ENCODE measurements at places on chromosomes 6 and 20. TPM values are rescaled to one million over a fixed set of nuclear protein-coding genes. Genes with fewer than 3 reads are reported as not detected.

Gene CYP21A2
- 2.3 TPM for total RNA-seq

Gene GPR6
- not detected for total RNA-seq

Gene FLRT3
- total RNA-seq: 127 TPM

Gene PERP
- total RNA-seq: 13.6 TPM

Gene PRICKLE4
- 15.6 TPM for total RNA-seq

Gene COL21A1
- 6.3 TPM for total RNA-seq

Gene PRSS35
- total RNA-seq: 1.4 TPM

Gene DLK2
- total RNA-seq: 1.9 TPM

Gene RXRB
- total RNA-seq: 48.0 TPM

- H3K4me3 ChIP-seq: no peak overlapping the region
These were observed 9.8 kb downstream of the FOXO3 start for GRCh38 chr6:108570517-108570916.

DNA sequence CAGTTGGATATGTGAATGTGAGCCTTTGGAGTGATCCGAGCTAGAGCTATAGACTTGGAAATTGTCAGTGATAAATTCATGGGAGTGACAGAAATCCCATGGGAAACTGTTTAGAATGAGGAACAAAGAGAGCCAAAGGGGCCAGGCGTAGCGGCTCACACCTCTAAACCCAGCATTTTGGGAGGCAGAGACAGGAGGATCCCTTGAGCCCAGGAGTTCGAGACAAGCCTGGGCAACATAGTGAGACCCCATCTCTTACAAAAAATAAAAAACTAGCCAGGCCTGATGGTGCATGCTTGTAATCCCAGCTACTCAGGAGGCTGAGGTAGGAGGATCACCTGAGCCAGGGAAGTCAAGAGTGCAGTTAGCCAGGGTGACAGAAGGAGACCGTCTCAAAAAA, 39.3 kb upstream of the SOX4 start:
- H3K4me3 ChIP-seq: no peak overlapping the region
- no peaks in the 10 kb centered on the region for H3K36me3 ChIP-seq
- H3K4me1 ChIP-seq: no peaks in the 10 kb centered on the region
- H3K27ac ChIP-seq: no peak overlapping the region
- no peaks in the 10 kb centered on the region for H3K27me3 ChIP-seq
- no peak for DNase-seq

GRCh38 chr20:2469991-2470422, 582 bp downstream of the SNRPB start:
- H3K4me3 ChIP-seq: peak overlapping the region; percentile 69
- H3K27me3 ChIP-seq: no peaks in the 10 kb centered on the region
- peak overlapping the region; percentile 94 for H3K27ac ChIP-seq
- H3K4me1 ChIP-seq: peaks cover 34% of the 10 kb centered on the region
- no peak for DNase-seq
- H3K36me3 ChIP-seq: peaks cover 14% of the 10 kb centered on the region

- peaks cover 4% of the 10 kb centered on the region for H3K4me1 ChIP-seq
- H3K36me3 ChIP-seq: no peaks in the 10 kb centered on the region
- no peak overlapping the region for H3K27ac ChIP-seq
- no peak overlapping the region for H3K4me3 ChIP-seq
These were observed 23.9 kb upstream of the ASF1A start for GRCh38 chr6:118869894-118870589.

- no peaks in the 10 kb centered on the region for H3K36me3 ChIP-seq
- H3K27ac ChIP-seq: no peak overlapping the region
- no peak for DNase-seq
These were observed 4.0 kb upstream of the FAM110A start for GRCh38 chr20:829551-829950.

GRCh38 chr20:37348792-37349516, 3.0 kb downstream of the SRC start:
- no peaks in the 10 kb centered on the region for H3K36me3 ChIP-seq
- no peak for DNase-seq
- no peak overlapping the region for H3K27ac ChIP-seq
- no peaks in the 10 kb centered on the region for H3K27me3 ChIP-seq
- H3K4me3 ChIP-seq: no peak overlapping the region

DNA sequence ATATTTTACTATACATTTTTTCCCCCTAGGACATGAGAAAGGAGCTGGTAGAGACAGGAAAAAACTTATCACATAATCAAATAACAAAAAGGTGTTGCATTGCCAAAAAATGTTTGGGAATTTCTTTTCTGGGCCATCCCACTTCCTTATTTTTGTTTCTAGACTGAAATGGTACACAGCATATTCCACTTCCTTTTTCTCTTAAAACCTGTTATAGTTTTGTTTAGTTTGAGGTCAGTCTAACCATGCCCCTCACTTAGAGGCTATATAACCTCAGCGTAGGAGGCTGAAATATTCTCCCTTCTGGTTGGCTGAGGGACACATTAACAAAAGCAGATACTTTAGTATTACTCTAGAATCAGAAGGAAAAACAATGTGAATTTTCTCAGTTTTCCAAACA, 323.9 kb downstream of the GJA1 start:
- no peaks in the 10 kb centered on the region for H3K36me3 ChIP-seq
- H3K27ac ChIP-seq: no peak overlapping the region
- H3K4me3 ChIP-seq: no peak overlapping the region
- DNase-seq: no peak
- no peaks in the 10 kb centered on the region for H3K27me3 ChIP-seq

DNA sequence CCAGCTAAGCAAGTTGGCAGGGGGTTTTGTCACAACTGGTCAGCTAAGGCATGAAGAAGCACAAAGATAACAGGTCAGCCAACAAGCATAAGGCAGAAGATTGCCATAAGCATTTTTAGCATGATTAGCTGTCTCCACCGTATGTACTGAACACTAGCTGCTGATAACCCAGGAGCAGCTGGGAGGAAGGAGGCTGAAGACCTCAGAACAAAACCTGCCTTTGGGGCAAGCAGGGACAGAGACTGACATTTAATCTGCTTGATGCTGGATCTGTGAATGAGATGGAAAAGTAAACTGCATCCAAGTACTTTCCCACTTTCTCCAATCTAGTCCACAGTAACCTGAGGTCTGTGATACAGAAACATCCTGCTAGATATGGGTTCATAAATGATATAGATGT, 353.0 kb upstream of the MAP3K7 start:
- H3K27me3 ChIP-seq: no peaks in the 10 kb centered on the region
- no peaks in the 10 kb centered on the region for H3K36me3 ChIP-seq
- H3K27ac ChIP-seq: no peak overlapping the region
- no peak for DNase-seq

- no peaks in the 10 kb centered on the region for H3K36me3 ChIP-seq
- DNase-seq: no peak
- H3K27ac ChIP-seq: no peak overlapping the region
- H3K4me3 ChIP-seq: no peak overlapping the region
These were observed 74.0 kb upstream of the EYA2 start for GRCh38 chr20:46820682-46821081.

GRCh38 chr6:156345700-156346099, 431.5 kb upstream of the ARID1B start:
- H3K36me3 ChIP-seq: no peaks in the 10 kb centered on the region
- H3K4me3 ChIP-seq: no peak overlapping the region
- no peaks in the 10 kb centered on the region for H3K27me3 ChIP-seq
- DNase-seq: no peak
- H3K27ac ChIP-seq: no peak overlapping the region

GRCh38 chr6:45757443-45758130, 258.1 kb downstream of the CLIC5 start:
- H3K27ac ChIP-seq: no peak overlapping the region
- H3K4me3 ChIP-seq: no peak overlapping the region
- no peaks in the 10 kb centered on the region for H3K4me1 ChIP-seq
- H3K36me3 ChIP-seq: no peaks in the 10 kb centered on the region
- DNase-seq: no peak
- no peaks in the 10 kb centered on the region for H3K27me3 ChIP-seq

DNA sequence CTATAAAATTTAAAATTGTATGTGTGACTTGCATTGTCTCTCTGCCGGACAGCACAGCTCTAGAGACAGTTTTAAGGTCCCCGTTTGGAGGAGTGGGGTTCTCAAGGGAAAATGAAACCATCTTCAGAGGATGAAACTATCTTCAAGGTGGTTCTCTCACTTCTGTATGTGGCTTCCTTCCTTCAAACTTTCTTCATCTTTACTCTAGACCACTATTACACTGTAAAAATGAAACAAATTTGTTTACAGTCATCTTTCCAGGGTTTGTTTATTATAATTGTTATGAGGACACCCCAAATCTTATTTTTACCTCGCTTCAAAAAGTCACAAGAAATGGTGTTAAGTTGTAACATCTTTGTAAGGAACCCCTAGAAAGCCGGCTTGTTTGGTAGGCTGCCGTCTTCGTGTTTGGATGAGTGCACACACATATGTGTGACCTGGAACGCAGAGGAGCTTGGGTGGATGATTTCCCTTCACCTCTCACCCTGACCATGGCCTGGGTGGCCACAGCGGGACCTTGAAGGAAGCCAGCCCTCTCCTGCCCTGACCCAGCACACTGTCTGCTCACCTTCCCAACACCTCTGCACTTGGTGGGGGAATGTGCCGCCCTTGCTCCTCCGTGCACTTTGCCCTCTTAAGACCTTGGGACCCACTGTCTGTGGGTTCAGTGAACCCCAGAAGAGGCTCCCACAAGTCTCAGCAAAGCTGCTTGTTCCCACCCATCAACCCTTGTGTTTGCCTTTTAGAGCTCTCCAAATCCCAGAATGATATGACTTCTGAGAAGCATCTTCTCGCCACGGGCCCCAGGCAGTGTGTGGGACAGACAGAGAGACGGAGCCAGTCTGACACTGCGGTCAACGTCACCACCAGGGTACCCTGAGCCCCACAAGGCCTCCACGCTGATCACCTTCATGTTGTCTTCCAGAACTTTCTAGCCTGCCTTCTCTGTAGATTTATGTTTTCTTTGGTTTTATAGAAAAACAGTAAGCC, 67.8 kb downstream of the SYTL3 start:
- H3K36me3 ChIP-seq: no peaks in the 10 kb centered on the region
- peaks cover 4% of the 10 kb centered on the region for H3K4me1 ChIP-seq
- DNase-seq: no peak
- H3K27me3 ChIP-seq: no peaks in the 10 kb centered on the region
- H3K4me3 ChIP-seq: no peak overlapping the region
- no peak overlapping the region for H3K27ac ChIP-seq

GRCh38 chr6:107435798-107436197, 23.6 kb downstream of the PDSS2 start:
- no peaks in the 10 kb centered on the region for H3K36me3 ChIP-seq
- H3K4me3 ChIP-seq: no peak overlapping the region
- no peak overlapping the region for H3K27ac ChIP-seq
- DNase-seq: no peak
- no peaks in the 10 kb centered on the region for H3K4me1 ChIP-seq

DNA sequence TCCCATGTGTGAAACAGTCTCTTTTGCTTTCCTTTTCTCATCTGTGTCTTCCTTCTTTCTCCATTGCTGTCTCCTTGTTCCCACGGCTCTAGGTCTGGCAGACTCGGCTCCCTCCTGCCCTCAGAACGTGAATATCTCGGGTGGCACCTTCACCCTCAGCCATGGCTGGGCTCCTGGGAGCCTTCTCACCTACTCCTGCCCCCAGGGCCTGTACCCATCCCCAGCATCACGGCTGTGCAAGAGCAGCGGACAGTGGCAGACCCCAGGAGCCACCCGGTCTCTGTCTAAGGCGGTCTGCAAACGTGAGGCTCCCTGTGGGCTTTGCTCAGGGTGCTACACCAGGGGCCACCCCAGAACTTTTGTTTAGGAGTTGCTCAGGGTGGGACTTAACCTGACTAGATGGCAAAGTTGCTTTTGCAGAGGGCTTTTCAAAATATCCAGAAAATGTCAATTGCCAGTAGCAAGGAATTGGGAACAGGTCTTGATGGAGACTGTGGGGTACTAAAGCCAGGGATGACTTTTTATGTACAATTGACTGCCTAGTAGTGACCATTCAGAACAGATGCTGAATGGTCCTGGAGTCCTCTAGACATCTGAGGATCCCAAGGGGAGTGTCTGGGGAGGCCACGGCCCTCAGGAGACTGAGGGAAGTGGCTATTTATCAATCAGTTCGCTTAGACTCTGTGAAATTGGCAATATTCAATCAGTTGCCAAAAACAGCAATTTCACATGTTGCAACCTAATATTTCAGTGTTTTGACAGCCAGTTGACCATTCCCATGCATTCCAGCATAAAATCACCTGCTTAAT, 550 bp downstream of the C2 start:
- H3K27me3 ChIP-seq: no peaks in the 10 kb centered on the region
- peak overlapping the region; percentile 36 for H3K4me3 ChIP-seq

- H3K27ac ChIP-seq: no peak overlapping the region
- no peaks in the 10 kb centered on the region for H3K36me3 ChIP-seq
- H3K4me1 ChIP-seq: peaks cover 16% of the 10 kb centered on the region
- no peaks in the 10 kb centered on the region for H3K27me3 ChIP-seq
These were observed 45.6 kb upstream of the TNFAIP3 start for GRCh38 chr6:137821491-137821890.

DNA sequence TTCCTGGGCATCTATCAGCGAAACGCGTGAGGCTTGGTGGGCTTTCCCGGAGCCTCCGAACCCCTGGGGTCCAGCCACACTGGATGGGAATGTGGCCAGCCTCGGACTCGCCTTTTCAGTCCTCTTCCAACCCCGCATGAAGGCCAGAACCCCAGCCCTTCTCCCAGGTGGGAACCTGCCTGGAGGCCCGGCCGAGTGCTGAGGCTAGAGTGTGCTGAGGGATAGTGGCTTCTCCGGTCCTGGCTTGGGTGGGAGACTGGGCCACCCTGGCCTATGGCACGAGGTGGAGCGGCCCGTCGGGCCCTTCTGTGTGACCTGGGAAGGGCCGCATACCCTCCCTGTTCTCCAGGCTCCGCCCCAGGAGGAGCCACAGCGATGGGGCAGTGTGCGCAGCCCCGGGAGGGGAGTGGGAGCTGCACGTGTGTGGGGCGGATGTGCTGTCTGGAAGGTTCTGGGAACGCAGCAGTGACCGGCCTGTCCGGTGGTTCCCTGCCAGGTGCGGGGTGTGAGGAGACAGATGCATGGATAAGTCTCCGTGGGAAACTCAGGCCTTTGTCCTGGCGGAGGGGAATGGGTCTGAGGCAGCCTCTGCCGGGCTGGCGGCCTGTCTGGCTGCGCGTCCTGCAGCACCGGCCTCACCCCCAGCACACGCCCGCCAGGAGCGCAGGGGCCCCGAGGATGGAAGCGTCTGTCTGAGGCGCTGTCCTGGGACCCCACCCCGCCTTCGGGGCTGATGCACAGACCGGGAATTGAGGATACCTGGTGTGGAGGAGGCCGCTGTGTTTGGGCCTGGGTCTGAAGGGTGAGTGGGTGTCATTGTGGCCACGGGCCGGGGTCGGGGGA, 1.1 kb upstream of the BHLHE23 start:
- no peak overlapping the region for H3K27ac ChIP-seq
- H3K36me3 ChIP-seq: no peaks in the 10 kb centered on the region
- H3K4me3 ChIP-seq: no peak overlapping the region
- H3K27me3 ChIP-seq: peaks cover 62% of the 10 kb centered on the region

- no peak overlapping the region for H3K27ac ChIP-seq
- DNase-seq: no peak
- H3K36me3 ChIP-seq: no peaks in the 10 kb centered on the region
These were observed 147.8 kb upstream of the DTNBP1 start for GRCh38 chr6:15810618-15811017.

- DNase-seq: no peak
- peaks cover 12% of the 10 kb centered on the region for H3K4me1 ChIP-seq
These were observed 211.3 kb downstream of the ARID1B start for GRCh38 chr6:156988276-156989158.

All from upper lobe of left lung (tissue), 6 donors.